ENCODE measurements at places on chromosomes 3 and 15. TPM values are rescaled to one million over a fixed set of nuclear protein-coding genes. Genes with fewer than 3 reads are reported as not detected.

The GLDN gene
- not detected for polyA plus RNA-seq

The GOLGA8K gene
- polyA plus RNA-seq = 0.87 TPM

The DNAH12 gene
- 0.05 TPM for polyA plus RNA-seq

The ALAS1 gene
- polyA plus RNA-seq = 53.9 TPM

The NPTN gene
- polyA plus RNA-seq = 150 TPM

The VEPH1 gene
- polyA plus RNA-seq = 0.04 TPM

The NDN gene
- polyA plus RNA-seq = 0.12 TPM

The TNFAIP8L3 gene
- polyA plus RNA-seq = 1.8 TPM

The CTXN2 gene
- polyA plus RNA-seq = not detected

The POC1A gene
- 13.8 TPM for polyA plus RNA-seq

DNA sequence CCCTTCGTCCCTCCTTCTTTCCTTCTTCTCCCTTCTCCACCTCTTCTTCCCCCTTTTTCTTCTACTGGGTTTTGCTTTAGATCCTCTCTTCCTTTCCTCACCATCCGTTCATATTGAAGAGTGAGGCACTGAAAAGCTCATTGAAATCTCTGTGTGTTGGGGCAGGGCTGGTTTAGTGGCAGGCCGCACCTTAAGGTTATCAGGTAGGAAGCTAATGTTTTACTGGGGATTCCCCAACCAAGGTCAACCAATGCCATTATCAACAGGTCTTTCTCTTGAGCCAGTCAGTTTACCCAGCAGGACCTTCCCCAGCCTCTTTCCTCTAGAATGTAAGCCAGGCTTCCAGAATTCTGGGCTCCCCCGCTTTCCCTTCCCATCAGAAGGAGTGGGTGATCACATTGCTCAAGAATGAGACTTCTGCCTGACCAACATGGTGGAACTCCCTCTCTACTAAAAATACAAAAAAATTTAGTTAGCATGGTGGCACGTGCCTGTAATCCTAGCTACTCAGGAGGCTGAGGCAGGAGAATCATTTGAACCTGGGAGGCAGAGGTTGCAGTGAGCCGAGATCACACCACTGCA lies 11.5 kb upstream of the VPS8 start:
- DNase-seq = no peak

- no peak for DNase-seq
Measured at GRCh38 chr3:105539897-105540296, 173.2 kb downstream of the ALCAM start.

DNA sequence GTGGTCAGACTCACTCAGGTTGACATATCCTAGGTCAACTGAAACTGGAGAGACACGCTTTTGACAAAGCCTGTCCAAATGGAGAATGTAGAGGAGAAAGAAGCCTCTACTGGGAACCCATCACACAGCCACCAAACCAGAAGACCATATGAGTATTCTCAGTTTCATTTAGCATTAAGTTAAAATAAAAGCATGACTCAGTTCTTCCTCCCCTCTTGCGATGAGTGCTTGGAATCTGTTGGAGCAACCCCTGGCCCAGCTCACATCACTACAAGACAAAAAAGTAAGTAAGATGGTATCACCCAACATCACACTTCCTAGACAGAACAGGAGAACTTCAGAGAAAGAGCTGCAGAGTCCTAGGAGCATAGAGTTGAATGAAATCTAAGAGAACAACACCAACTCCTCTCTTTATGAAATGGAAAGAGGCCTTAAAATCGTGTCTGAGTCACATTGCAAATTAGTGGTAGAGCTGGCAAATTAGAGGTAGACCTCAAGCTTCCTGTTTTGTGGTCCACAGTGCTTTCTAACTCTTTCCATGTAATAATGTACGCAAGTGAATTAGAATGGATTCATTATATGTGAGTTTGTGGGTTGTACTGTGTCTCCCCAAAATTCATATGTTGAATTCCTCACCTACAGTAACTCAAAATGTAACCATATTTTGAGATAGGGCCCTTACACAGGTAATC lies 51.2 kb downstream of the FGF12 start:
- DNase-seq = no peak

- no peak for DNase-seq
Measured at GRCh38 chr3:27714692-27715453, 7.2 kb downstream of the EOMES start.

DNA sequence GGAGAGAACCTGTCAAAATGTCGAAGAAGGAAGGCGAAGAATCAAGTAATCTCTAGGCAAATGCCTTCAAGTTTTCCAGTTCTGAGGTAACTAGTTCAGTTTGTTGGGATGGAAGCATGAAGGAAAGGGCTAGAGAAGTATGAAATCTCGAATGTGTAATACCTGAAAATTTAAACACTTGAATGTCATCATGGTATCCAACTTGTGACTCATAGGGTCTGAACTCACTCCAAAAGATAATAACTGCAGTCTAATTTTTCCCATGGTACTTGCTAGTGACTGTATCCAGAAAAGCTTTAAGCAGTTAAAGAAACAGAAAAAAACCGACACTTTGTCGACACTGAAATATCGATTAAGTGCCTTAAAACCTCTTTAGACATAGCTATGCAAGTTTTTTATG lies 102.9 kb upstream of the CHRM5 start:
- DNase-seq = no peak

GRCh38 chr3:32842531-32842931 lies 24.7 kb downstream of the TRIM71 start:
- DNase-seq = no peak

- DNase-seq = no peak
Measured at GRCh38 chr15:40289140-40289775, 6.4 kb upstream of the ANKRD63 start.

- no peak for DNase-seq
Measured at GRCh38 chr15:64928626-64929220, 17.0 kb downstream of the ANKDD1A start.

DNA sequence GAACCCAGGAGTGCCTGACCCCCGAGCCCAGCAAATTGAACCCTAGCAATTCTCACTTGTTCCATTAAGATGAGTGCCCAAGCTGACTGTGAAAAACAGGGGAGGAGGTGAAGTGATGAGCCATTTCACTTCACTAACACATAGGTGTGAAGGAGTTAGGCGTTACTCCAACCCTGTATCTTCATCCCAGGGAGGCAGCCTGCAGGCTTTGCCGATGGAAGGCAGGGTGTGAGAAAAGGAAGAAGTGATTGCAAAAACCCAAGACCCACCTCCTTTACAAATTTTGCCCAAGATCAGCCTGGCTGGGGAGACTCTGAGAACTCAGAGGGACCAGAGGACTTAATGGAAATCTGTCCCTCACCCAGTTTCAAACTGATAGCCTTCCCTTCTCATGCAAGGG lies 129.7 kb upstream of the WNT5A start:
- no peak for DNase-seq

GRCh38 chr3:14922863-14923262 lies 24.5 kb upstream of the NR2C2 start:
- no peak for DNase-seq

- no peak for DNase-seq
Measured at GRCh38 chr3:178297199-178297598, 239.0 kb upstream of the KCNMB2 start.

- DNase-seq = no peak
Measured at GRCh38 chr3:20057612-20058180, 17.4 kb downstream of the KAT2B start.

DNA sequence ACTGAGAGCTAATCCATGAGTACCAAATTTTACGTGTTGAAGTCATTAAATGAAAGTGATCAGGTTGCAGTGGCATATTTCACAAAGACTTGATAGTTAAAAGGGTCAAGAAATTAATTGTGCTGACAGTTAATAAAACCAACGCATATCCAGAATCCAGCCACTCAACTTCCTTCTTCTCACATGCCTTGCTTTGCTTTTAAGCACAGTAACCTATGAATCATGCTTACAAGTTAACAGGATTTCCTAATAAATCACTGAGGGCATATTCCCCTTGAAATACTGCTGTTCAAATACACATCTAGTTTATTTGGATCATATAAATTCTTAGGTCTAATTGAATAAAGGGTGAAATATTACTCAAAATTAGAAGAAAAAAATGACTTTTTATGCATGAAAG lies 801.5 kb upstream of the EPHA6 start:
- DNase-seq = no peak

- DNase-seq = no peak
Measured at GRCh38 chr15:84834969-84835368, 17.8 kb downstream of the ALPK3 start.

GRCh38 chr15:81394603-81395002 lies 20.6 kb upstream of the TMC3 start:
- DNase-seq = no peak

DNA sequence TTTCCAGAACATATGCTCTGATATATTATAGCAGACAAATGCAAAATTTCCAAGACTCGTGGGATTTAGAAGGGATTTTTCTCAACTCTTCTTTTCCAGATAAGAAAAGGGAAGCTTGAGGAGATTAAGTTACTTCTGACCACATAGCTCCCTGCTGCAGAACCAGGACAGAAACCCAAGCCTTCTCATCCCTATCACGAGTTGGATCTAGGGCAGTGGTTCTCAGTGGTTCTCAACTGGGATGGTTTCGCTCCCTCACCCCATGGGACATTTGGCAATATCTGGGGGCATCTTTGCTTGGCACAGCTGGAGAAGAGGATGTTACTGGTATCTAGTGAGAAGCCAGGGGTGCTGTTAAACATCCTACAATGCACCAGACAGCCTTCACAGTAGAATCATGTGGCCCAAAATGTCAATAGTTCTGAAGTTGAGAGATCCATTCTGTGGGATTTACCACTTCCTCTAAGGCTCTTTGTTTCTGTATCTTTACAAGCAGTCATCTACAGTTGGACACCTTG lies 64.2 kb downstream of the LIPC start:
- no peak for DNase-seq

GRCh38 chr15:88438181-88438580 lies 29.0 kb downstream of the MRPL46 start:
- no peak for DNase-seq

DNA sequence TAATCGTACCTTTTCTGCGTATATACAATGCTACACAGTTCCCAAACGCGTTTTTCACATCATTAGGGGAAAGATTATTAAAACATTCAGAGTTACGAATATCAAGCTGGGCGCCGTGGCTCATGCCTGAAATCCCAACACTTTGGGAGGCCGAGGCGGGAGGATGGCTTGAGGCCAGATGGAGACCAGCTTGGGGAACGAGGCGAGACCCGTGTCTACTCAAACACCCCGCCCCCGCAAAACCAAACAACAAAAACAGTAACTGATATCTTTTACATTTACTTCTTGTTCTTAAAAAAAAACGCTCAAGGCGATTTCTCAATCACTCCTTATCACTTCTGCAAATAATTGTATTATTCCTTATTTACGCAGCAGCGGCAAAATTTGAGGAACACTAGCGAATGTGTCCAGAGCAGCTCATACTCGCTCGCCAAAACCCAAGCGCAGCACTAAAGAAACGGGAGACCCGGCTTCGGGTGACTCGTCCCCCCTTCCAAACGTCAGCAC lies 1.2 kb downstream of the ZBTB11 start:
- DNase-seq = no peak

DNA sequence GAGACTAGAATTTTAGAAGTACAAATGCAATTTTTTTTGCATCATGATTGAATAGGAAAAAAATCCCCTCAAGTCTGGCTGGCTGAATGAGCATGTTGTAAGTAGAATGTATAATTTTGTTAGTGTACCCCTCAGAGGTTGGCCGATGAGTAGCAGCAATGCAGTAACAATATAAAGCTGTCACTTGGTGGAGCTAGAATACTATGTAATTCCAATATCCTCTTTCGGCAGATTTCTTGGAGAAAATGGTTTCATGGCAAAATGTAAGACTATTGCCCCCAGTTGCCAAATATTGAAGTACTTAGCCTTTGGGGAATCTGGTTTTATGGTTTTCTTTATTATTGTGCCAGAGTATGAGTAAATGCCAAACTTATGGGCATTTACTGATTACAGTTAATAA lies 39.8 kb upstream of the SGO1 start:
- peak; percentile 12 for DNase-seq

GRCh38 chr3:11638495-11639358 lies 5.0 kb downstream of the VGLL4 start:
- no peak for DNase-seq

GRCh38 chr3:87796137-87796842 lies 262.5 kb downstream of the CGGBP1 start:
- DNase-seq = no peak

GRCh38 chr3:195208183-195208582 lies 62.8 kb downstream of the XXYLT1 start:
- no peak for DNase-seq

DNA sequence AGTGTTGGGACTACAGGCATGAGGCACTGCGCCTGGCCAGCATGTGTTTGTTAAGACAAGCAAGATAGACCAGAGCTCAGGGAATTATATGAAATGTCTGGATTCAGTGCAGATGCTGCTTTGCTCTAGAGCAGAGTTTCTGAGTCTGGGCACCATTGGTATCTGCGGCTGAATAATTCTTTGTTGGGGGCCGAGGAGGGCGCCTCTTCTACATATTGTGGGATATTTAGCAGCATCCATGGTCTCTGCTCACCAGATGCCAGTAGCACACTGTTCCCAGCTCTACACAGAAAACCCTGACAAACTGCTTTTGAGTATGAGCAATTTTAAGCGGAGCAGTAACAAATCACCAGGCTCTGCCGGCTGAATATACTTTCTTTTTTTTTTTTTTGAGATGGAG lies 3.6 kb upstream of the LDHAL6B start:
- DNase-seq = no peak

DNA sequence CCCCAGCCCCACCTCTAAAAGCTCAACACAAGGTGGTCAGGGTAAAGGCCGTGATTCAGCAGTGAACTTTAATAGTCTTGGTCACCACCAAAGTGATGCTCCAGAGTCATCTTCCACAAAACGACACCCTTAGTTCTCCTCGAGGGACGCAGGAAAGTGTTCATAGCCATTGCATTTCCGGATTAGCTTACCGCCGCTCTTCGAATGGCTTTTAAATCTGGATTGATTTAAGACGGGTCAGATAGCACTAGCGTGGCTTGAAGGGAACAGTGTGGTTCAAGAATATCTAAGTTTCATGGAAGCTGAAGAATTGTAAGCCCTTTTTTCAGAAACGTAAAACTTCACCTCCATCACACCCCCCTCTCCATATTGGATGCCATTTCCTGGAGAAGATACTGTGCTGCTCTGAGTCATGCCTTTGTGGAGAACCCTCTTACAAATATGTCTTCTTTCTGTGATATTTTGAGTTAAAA lies 829 bp downstream of the RNF7 start:
- peak; percentile 45 for DNase-seq

- DNase-seq = peak; percentile 22
Measured at GRCh38 chr3:62559831-62560445, 186.6 kb upstream of the FEZF2 start.

All from A549 (cell line).